CD4-positive, alpha-beta T cell (primary cell): ENCODE measurements at places on chromosomes 4 and X.

GRCh38 chr4:26874110-26874509 lies 13.5 kb downstream of the STIM2 start:
- DNase-seq, result no peak

DNA sequence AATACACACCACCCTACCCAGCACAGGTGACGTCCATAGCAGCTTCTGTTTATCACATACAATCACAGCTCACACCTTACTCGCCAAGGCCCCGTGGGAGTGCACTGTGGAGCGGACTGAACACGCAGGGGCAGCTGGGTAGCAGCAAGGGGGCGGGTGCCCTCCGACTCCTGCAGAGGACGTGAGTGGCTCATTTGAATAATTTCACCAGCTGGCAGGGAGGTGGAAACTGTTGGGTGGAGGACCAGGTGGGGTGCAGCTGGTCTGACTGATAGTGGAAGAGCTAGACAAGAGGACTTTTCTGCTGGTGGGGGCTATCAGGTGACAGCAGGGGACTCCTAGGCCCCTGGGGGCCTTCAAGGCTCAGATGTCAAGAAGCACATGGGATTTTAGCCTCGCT lies 16.3 kb downstream of the MAN2B2 start:
- DNase-seq, result no peak

- no peak for DNase-seq
Observed at GRCh38 chr4:126991965-126992364, 640.8 kb upstream of the INTU start.

DNA sequence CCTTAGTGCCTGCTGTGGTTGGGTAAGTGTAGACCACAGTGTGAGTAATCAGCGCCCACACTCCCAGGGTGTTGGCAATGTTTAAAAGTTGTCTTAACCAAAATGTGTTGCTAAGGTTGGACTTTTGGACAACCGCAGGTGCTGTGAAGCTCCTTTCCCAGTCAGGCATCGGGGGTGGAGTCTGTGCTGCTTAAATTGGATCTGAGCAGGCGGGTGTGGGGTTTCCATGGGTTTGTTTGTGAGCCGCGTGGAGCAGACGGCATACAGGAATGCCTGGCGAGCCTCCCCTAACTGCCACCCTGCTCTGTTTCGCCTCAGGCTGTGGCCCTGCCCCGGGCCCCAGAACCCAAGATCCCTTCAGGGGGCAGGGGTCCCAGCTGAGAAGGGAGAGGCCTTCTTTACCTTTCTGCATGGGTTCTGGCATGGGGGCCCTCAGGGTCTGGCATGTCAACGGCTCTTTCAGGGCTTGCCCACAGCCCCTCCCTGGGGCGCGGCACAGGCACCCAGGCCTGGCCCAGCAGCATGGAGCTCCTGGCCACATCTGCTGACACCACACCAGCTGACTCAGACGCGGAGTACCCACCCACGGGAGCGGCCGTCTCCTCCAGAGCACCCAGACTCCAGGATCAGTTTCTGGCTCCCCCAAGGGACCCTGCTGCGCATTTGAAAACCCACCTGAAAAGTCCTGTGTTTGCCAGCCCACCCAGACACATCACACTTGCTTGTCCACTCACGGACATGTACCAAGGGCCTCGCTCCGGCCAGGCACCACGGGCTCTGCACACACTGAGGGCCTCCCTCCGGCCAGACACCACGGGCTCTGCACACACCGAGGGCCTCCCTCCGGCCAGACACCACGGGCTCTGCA lies 5.1 kb upstream of the SPON2 start:
- DNase-seq, result no peak

DNA sequence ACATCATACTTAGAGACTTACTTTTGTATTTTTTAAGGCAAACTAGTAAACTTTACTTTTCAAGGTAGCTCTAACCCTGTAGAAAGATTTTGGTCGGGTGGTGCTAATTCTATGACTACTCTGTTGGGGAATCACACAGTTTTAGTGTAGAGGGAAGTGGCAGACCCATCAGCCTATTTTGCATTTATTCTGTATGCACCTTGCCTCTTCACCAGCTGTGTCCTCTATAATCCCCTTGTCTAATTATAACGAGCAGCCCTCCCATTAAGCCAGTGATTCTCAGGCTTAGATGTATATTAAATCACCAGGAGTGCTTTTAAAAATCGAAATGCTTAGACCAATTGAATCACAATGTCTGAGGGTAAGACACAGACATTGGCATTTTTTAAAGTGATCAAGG lies 78.1 kb downstream of the GALNT7 start:
- DNase-seq, result no peak

GRCh38 chr4:44025376-44026020 lies 423.1 kb downstream of the KCTD8 start:
- DNase-seq, result no peak

DNA sequence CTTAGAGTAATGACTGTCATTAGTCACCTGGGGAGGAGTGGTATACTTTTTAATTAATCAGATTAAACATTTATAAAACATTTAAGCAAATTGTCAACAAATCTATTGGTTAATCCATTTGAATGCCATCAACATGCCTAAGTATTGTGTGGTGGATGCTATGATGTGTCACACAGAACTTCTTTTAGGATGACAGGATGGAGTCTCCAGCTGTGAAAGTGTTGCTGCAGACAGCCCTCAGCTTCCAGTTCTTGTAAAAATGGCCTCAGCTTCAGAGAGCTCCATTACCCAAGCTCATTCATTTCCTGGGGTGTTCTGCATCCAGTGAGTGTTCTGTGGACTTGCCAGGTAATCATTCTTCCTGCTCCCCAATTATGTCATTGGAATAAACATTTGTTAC lies 74.3 kb upstream of the CLNK start:
- no peak for DNase-seq

DNA sequence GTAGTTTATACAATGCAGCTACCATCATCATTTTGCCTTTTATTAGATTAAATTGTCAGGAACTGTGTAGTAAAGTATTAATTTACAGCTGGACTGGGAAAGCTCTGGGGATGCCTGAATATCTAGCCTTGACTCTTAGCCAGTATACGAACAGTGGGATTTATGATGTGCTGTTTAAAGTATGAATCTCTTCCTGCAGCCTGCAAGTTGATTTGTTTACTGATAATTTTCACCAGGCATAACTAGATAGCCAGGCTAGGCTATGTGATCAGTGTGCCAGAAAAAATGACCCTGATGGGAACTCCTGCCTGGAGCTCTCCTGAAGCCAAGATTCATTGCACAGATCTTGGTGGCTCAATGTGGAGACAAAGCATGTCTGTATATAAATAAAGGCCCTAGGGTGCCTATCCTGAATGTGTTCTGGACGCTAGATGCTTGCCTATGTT lies 119.2 kb downstream of the SCLT1 start:
- DNase-seq, result no peak

GRCh38 chr4:155889031-155889793 lies 14.3 kb upstream of the TDO2 start:
- DNase-seq, result no peak

- no peak for DNase-seq
Observed at GRCh38 chrX:105758754-105759153, 63.6 kb upstream of the NRK start.

- no peak for DNase-seq
Observed at GRCh38 chrX:123871309-123871708, 11.5 kb downstream of the XIAP start.

- DNase-seq, result no peak
Observed at GRCh38 chrX:150499240-150499639, 69.2 kb upstream of the MTM1 start.

GRCh38 chrX:136735601-136736000 lies 45.1 kb downstream of the ARHGEF6 start:
- DNase-seq, result no peak

DNA sequence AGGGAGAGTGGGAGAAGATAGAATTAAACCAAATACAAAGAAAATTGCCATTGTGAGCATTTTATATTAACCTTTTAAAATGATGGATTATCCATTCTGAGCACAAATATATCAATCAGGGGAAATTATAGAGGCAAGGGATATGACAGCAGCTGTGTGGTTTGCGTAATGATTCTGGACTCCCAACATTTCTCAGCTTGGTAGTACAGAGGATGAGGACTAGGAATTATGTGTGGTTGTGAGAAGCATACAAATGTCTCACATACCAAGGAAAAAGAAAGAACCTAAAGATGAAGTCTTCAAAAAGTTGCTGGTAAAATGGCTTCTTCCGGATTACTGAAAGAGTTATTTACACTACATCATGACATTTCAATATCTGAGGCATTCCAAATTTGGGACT lies 674.6 kb upstream of the NR3C2 start:
- DNase-seq, result no peak

DNA sequence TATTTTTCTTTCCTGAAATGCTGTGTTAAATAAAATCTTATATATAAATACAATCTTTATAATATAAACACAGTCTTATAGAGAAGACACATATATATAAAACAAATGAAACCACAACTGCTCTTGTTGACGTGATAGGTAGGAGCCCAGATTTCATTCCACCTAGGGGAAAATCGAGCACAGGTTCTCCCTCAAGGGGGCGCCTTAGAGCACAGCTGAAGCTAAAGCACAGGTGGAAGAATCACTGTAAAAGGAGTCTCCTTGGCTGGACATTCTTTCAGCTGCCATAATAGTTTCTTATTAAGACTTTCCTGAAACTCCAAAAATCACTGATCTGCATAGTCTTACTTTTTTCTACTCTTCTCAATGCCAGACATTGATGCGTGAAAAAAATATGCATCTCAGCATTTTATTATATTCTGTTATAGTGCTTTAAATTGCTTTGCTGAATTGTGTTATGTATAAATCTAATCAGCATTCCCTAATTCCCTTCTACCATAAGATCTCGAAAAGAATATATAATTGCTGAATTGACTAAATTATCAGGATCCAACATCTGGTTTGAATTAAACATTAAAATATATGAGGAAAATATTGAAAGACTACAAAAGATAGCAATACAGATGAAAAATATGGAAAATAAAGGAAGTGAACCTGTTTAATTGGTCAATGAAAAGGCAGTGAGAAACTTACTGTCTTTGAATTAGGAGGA lies 25.5 kb upstream of the RXFP1 start:
- DNase-seq, result no peak

- DNase-seq, result no peak
Observed at GRCh38 chr4:21872101-21872500, 76.5 kb downstream of the KCNIP4 start.

GRCh38 chrX:101062176-101062575 lies 10.3 kb upstream of the TRMT2B start:
- DNase-seq, result no peak

DNA sequence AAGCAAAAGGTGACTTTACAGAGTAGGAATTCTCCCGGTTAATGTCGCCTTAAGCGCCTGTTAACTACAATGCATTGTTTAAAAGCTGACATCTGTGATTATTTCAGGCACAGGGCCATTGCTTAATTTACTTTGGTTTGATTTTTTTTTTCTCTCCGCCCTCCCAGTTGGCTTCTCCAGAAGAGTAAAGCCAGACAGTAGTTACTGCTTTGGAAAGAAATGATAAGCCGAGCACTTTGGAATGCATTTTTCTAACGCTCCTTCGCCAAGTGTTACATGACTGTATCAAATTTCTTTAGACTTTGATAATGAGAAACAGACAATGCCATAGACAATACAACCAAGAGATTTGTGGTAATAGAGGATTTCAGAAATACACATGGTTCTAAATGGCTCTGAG lies 383.0 kb upstream of the TENM3 start:
- no peak for DNase-seq

GRCh38 chr4:2545321-2546013 lies 9.0 kb downstream of the FAM193A start:
- no peak for DNase-seq

DNA sequence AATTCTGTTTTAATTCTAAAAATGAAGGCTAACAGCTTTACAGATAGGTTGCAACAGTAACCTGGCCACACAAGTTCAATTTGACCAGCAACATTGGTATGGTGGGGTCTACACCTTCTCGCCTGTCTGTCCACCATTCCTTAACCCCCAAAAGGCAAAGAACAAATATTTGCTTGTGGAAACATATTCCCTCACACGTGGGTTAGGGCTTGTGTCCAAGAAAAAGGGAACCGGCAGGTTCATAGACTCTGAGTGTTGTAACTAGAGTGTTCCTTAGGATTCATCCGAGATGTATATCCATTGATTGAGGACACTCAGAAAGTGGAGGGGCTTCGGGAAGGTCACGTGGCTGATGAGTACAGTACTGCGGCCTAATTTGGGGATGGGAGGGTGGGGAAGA lies 54.1 kb downstream of the C4orf51 start:
- no peak for DNase-seq

- no peak for DNase-seq
Observed at GRCh38 chrX:443536-444210, 57.0 kb upstream of the PPP2R3B start.

DNA sequence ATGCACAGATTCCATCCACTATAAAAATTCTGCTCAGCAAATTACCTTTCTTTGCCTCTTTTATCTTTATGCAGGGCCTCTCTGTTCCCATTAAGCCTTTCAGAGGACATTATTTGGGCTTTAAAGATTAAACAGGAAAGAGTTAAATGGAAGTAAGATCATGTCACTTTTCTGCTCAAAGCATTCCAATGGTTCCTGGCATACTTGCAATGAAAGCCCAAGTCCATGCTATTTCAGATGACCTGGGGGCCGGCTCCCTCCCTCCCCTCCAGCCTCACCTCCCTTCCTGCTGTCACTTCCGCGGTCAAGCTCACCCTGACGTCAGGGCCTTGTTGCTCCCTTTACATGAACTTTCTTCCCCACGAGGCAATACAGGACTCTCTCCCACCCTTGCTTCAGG lies 125.5 kb downstream of the C4orf51 start:
- no peak for DNase-seq

DNA sequence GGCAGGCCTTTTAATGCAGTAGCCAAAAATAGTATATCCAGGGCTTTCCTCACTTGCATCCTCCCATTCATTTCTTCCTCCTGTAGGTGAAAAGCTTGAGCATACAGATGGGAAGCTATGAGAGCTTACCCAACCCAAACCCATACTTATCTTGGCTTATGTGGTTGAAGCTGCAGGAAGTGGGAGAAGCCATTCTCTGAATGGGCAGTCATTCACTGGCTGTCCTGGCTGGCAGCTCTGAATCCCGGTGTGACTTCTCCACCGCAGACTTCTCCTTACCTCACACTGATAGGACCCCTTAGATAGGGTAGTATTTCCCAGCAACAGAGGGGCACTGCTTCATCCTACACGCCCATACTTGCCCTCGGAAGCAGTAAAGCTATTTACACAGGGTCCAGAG lies 125.4 kb downstream of the AMMECR1 start:
- no peak for DNase-seq

DNA sequence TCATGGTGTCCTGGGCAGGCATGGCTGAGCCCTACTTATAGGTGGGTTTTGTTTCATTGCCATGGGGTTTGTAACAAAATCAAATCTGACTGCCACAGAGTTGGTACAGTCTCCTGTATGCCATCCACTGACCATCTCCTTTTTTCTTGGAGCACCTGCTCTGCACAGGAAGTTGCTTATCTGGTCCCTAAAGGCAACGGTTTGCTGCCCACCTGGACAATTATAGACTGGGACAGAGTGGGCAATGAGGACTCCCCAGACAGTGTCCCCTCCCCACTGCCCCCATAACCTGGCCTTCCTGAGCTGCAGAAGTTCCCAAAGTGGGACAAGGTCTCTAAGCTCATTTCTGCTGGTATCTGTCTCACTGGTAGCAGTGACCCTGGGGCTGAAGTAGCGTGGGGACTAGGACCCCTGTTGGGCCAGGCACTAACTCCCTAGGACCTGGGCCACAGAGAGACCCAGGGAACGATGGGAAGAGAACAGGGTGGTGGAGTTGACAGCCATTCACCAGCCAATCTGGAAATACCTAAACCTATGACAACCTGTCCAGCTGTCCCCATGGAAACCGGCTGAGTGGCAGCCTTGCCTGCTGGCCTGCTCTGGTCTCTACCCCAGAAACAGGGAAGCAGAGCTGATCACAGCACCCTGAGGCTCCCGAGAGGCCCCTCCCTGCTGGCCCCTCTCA lies 64.7 kb downstream of the WFS1 start:
- DNase-seq, result no peak

GRCh38 chrX:3545901-3546300 lies 167.5 kb downstream of the PRKX start:
- no peak for DNase-seq
